ENCODE measurements at places on chromosomes 11 and 22.

DNA sequence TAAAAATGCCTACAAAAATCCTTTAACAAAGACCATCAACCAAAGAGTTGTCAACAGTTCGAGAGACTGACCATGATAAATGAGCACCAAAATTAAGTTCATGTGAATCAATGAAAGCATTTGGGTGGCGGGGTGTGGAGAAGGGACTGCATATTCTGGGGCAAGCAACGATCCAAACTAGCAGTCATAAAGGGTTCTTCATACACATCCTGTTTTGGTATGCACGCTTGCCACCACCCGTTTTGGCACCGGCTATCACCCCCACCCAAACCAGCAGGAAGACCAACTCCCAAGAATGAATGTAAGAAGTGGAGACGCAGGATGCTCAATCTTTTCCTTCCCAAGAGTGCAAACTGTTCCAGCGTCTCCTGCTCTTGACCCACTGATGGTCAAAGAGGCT lies 80.8 kb downstream of the SGSM3 start:
- DNase-seq = no peak

DNA sequence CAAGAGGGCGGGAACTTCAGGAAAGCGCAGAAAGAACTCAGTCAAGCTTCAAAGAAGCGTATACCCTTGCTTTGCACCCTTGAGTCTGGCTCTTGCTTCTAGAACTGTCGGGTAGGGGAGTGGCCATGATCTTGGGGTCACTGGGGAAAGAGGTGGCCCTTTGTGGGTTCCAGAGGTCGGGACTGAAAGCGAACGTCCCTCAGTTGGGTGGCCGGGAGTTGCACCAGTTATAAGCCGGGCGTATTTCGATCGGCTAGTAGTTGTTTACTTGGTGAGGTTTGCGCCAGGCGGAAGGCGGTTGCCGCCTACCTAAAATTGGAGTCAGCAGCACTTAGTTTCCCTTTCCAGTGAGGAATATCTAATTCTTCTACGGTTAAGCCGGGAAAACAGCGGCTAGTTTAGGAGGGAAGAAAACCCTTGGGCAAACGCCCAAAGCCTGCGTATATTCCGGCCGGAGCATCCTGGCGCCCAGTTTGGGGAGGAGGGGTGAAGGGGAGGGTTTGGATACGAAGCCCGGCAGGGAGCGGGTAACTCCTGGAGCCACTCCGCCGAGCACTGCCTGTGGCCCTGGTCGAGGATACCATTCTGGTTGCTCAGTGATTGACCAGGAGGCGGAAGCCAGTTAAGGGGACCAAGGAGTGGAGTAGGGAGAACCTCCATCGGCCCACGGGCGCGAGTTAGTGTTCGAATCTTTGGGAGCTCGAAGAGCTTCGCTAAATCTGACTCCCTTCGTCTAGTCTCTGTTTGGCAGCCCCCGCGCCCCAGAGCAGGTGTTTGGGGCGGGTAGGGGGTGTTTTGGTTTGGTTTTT lies 807 bp upstream of the WT1 start:
- DNase-seq = no peak

DNA sequence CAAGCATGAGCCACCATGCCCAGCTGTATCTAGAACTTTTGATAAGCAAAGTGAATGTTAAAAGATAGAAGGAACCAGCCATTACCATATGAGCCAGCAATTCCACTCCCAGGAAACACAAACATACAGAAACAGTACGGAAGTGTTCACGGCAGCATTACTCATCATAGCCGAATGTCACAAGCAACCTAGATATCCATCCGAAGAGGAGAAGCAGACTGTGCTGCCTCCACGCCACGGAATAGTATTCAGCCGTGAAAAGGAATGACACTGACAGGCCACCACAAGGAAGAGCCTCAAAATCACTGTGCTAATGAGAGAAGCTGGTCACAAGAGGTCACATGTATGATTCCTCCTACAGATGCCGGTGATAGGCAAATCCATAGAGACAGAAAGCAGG lies 17.6 kb upstream of the MGAT3 start:
- no peak for DNase-seq

- DNase-seq = no peak
Observed at GRCh38 chr11:124440608-124441007, 4.9 kb downstream of the OR8B8 start.

DNA sequence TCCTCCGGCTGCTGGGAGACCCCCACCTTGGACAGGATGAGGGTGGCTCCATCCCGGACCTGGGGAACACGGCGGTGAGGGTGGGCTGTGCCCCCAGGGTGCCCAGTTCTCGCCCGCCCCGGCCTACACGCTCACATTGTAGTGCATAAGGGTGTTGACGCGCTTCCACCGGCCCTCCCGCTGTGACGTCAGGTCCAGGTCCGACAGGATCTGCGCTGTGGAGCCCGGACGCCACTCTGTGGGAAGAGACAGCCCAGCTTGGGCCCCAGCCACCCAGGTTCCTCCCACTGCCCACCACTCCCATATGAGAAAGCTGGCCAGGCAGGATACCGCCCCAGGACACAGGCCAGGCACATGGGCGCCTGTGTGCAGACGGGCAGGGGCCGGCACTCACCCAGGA lies 8.3 kb upstream of the MAPK11 start:
- no peak for DNase-seq

DNA sequence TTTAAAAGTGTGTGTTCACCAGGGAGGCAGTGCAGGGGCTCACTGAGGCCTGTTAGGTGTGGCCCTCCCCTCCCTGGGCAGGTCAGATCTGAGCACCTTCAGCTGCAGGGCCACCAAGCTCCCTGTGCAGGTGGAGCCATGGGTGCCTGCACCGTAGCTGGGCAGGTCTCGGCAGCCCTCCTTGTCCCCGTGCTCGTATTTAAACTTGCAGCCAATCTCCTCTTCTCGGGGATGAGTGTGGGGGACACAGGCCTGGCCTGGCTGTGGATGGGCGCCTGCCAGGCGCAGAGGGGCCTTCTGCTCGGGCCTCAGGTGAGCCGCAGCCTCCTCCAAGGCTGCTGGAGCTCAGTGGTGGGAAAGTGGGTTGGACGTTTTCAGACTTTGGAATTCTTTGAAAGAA lies 19.1 kb downstream of the PHRF1 start:
- no peak for DNase-seq

- no peak for DNase-seq
Observed at GRCh38 chr11:116109228-116109627, 605.0 kb upstream of the CADM1 start.

DNA sequence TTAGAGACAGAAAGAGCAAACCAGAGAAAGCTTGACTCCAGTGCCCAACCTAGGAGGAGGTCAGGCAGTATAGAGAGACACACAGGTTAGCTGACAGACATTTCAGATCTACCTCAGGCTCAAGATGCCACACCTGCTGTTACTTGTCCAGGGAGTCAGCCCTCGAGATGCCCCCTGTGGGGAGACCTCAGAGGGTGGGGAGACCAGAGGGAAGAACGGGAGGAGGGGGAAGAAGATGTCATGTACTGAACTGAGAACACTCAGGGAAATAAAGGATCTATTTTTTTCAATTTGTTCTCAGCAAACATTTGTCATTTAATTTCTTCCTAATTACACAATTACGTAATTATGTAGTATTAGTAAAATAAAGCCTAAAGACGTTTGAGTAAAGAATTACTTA lies 196.3 kb upstream of the CADM1 start:
- no peak for DNase-seq
